ENCODE measurements at places on chromosomes 6 and 20.

- no peak for DNase-seq
Observed at GRCh38 chr6:155372256-155372655, 58.0 kb upstream of the TFB1M start.

GRCh38 chr6:75609639-75610590 lies 8.2 kb downstream of the SENP6 start:
- DNase-seq = no peak

DNA sequence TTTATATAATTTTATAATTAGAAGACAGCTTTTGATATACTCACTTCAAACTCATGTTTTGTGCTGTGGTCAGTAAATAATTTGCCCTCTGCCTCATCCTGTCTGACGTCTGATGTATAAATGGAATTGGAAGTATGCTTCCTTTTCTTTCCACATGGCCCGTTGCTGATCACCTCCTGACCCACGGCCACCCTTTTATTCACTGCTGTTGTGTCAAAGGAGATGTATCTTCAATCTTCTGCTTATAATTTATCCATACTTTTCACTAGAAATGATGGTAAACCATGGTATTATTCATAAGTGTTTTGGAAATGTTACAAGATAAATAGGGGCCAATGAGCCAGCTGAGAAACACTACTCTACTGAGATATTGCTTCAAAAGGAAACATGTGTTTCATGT lies 841.8 kb downstream of the PHF3 start:
- DNase-seq = no peak

GRCh38 chr6:148867862-148868261 lies 121.0 kb downstream of the UST start:
- DNase-seq = no peak

DNA sequence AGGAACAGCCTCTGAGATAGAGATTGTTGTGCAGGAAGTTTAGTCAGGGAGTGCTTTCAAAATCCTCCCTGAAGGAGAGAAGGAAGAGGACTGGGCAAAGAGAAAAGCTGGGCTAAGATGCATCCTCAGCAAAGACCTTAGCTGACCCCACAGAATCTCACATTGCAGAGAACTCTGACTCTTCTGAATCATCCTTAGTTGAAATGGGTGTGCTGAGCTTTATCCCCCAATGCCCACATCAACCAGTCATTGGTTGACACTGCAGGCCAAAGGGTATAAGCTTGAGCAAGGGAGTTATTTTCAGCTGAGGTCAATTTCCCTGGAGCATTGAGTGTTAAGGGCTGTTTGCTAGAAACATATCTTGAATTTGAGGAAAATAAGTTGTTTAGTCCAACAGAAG lies 732.2 kb downstream of the CBLN4 start:
- no peak for DNase-seq

DNA sequence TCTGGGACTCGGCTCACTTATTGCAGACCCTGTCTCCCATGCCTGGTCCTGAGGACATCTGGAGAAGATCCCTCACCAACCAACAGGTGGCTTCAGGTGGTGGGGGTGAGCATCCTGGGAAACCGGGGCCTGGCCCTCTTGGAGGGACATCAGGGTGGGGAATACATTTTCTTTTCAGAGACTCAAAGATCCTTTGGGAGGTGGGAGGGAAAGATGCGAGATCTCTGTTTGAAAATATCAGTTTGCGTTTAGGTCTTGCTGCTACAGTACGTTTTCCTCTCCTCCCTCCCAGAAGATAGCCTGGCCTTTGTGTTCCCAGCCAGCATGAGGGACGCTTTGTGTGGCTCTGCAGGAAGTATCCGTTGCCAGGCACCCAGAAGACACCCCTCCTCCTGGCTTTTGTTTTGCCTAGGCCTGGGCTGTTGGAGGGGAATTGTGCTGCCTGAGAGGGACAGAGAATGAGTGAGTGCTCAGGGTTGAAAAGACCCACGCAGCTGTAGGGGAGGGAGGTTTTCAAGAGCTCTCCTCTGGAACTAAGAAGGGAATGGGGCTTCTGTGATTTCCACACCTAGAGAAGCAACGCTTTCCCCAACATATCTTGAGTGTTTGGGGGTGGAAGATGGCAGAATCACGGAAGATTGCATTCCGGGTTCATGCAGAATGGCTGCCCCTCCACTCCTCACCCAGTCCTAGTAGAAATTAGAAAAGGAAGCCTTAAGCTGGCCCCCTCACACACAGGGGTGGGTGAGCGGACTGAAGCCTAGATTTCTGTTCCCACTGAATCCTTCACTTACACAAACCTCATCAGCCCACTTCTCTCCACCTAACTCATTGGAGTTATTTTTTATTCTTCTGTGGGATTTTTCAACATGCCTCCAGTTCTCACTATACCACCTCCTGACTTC lies 22.0 kb upstream of the SLC2A12 start:
- no peak for DNase-seq

GRCh38 chr6:1003394-1004160 lies 308.3 kb upstream of the FOXQ1 start:
- no peak for DNase-seq

GRCh38 chr20:19958219-19958618 lies 58.9 kb upstream of the NAA20 start:
- no peak for DNase-seq

- no peak for DNase-seq
Observed at GRCh38 chr6:99660206-99660605, 53.6 kb downstream of the PRDM13 start.

GRCh38 chr6:158219228-158219627 lies 51.1 kb downstream of the GTF2H5 start:
- DNase-seq = peak; percentile 48

DNA sequence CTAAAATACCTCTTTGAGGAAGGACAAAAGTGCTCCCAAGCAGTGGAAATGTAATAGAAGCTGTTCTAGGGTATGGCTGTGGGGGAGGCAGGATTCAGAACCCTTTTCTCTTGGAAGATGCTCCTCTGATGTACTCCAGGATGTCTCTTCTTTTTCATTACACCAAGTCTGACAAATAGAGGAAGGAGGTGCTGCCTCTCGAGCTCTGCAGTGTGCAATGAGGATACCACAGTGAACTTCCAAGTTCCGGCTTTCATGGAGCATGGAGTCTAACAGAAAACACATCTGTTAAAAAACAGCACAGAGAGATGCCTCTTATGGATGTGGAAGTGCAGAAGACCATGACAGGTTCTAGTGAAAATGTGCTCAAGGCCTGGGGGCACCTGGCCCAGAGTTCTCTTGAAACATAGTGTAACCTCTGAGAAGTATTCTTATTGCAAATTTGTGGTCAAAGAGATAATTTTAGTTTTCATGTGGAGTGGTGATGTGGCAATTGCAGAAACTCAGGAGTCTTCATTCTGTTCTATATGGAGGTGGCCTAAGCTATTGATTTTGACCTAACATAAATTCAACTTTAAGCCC lies 362.0 kb upstream of the CITED2 start:
- no peak for DNase-seq

DNA sequence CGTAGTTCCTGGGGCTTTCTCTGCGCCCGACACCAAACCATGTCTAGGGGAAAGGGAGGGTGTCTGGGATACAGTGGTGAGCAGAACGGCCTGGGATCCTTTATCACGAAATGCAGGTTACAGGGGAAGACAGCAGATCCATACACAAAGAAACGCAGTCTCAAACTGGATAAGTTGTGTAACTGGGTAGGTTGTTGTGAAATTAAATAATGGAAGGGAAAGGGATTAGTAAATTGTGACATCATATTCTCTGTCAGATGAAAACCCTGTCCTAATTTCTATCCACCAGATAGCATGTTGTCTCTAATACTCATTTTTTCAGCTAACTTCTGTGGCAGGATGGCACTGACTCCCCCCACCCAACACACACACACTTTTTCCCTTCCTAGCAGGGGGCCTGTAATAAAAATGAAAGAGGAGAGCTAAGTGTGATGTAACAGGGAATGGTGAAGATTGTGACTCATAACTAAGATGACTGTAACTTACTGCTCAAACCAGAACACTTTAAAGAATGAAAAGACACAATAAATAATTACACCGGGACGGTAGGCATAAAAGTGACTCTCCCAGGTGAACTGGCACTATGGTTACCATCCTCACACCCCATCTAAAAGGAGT lies 769 bp upstream of the TRPC4AP start:
- DNase-seq = peak; percentile 36

- DNase-seq = no peak
Observed at GRCh38 chr6:106064756-106065155, 21.4 kb upstream of the PRDM1 start.

GRCh38 chr6:57267586-57268293 lies 45.6 kb upstream of the RAB23 start:
- peak; percentile 97 for DNase-seq

DNA sequence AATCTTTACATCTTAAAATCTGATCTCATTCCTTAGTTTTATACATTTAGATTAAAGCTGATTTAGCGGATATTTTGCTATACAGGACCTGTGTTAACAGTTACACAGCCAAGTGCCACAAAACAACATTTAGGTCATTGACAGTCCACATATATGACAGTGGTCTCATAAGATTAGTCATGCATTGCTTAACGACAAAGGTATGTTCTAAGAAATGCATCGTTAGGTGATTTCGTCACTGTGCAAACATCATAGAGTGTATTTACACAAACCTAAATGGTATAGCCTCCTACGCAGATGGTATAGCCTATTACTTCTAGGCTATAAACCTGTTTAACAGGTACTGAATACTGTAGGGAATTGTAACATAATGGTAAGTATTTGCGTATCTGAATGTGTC lies 21.6 kb downstream of the ADGRG6 start:
- DNase-seq = no peak

Measured in brain microvascular endothelial cell (primary cell).